Putamen (tissue), 1 donor: ENCODE measurements at places on chromosomes 2 and 18.
A peak's percentile ranks its signal among the peaks of the same experiment; 100 is the strongest.

DNA sequence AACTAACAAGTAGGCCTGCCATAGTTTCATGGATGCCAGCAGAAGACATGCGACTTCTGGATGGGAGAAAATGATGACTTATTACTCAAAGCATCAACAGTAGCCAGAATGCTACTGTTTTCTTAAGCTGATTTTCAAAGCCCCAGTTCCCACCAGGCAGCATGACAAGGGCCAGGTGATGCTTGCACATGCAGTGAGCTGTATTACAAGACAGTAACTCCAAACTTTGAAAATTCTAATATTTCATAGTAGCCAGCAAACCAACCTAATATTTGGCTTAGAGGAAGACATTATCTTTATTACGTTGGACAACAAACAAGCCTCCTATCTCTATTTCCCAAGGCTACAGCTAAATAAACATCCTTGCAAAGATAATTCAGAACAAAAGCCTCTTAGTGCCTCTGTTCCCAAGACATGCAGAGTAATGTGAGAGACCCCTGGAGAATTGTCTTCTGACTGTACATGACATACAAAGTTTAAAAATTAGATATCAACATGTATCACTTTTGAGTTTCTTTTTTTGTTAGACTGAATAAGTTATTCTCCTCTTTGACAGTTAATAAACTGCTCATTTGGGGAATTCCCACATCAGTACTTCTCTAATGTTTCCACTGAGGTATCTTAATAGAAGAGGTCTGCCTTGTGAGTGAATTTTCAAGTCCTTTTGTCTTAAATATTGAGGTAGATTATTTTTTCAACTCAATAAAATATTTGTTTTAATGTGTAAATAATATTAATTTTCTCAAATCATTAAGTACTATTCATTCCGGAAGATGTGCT is 367.6 kb upstream of the CWC22 start:
- no peak for DNase-seq

DNA sequence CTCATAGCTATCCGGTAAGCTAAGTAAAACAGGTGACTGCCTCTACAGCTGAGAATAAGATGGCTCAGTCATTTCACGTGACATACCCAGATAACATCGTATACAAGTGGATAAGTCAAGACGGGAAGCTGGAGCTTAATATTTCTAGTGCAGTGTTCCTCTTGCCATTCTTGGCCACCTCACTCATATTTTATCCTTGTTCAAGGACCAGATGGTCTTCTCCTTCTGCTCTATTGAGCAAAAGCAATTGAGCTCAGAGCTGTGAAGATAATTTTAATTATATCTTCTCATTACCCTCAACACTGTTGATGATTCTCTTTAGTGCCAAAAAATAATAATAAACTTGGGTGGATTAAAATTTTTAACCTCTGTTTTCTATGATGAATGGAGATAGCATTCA is 201.1 kb downstream of the DCC start:
- DNase-seq: no peak

GRCh38 chr18:71036783-71037182 is 747.9 kb downstream of the SOCS6 start:
- no peak for DNase-seq

DNA sequence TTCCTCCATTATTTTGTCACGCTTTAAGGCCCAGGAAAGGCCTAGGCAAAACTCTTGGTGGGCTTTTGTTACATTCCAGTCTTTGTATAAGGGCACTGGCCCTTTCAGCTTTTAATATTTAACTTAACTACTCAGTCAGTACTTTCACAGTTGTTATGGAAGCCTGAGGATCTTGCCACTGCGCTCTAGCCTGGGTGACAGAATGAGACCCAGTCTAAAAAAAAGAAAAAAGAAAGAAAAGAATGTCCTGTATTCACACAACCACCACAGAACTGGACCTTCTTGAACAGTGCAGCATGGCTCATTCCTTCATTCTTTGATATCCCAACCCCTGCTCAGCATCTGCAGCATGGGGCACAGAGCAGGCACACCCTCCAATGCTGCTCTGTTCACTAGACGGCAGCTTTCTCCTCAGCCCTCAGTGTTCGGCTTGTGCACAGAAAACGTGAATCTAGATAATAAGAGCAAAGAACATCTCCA is 93.4 kb upstream of the MSH2 start:
- no peak for DNase-seq

GRCh38 chr2:79000008-79000576 is 25.4 kb upstream of the REG3G start:
- DNase-seq: no peak

DNA sequence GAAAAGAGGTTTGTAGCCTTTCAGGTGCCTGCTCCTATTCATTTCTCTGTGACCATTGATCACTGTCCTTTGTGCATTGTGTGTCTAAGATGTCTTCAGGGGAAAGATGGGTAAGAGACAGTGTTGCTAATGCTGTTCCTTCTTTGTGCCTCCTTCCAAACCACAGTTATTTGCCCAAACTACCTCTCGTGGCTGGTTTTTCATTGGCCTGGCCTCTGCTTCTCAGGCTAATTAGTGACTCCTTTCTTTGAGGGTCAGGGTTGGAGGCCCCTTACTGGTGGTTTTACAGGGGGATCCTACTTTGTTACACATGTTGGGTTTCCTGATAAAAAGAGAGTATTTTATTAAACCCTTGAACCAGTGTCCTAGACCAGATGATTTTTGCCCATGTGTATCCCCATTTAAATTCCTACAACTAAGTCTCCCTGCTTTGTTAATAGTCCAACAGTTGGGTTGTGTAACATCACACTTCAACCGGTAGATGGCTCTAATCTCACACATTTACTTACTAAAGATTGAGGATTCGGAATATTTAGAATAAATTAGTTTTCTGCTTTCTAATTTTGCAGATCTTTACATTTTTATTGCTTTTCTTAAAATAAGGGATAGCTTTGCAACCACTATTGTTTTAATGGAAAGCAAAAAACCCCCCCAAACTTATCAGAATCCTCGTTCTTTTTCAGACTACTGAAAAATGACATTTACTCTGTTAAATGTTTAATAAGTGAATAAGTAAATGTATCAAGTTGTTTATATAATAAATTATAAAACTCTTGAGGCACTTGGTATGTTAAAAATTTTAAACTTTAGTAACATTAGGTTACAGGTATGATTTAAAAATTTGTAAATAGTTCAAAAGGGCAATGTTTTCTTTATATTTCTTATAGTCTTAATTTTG is 2.4 kb downstream of the MARS2 start:
- peak; percentile 58 for DNase-seq

DNA sequence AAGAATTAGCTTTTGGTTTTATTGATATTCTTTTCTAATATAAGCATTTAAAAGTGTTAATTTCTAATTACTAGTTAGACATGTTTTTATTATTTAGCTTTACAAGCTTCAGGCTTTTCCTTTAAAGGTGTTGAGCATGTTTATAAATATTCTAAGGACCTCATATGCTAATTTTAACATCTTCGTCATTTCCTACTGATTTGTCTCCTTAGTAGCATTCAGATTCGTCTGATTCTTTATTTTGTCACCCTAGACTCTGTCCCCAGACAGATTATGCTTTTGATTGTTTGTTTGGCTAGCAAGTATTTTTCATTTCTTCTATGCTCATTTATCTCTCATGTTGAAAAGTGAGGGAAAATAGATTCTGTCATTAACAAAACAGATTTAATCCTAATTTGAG is 51.7 kb downstream of the EIF5B start:
- DNase-seq: no peak

GRCh38 chr2:6580982-6581381 is 284.7 kb downstream of the CMPK2 start:
- no peak for DNase-seq

DNA sequence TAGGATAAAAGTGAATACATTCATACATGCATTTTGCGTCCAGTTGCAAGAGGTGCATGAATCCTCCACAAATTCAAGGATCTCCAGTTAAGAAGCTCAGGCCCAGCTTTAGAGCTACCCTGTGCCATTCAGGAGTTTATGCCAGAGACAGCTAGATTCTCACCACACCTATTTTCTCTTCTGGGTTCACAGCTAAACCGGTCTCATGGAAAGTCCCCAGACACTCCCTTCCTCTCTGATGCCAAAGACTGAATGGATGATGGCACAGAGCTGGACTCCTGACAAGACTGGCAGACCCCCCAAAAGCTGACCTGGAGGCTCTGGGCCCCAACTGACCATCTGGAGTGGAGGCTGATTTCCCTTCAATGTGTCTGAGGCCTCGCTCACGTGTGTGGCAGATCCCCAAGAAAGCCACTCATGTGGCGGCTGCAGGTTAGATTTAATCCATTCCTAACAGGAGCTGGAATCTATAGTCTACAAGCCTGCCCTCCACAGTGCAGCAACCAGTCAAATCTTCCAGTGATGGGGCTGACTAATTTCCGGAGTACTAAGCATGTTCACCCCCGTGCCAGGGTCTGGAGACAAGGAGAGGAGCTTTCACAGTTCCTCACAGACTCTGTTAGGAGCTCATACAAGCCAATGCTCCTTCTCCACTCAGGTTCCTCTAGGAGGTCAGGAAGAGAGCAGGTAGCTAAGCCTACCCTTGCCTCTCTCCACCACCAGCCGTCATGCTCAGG is 257.1 kb downstream of the BCL11A start:
- DNase-seq: no peak

DNA sequence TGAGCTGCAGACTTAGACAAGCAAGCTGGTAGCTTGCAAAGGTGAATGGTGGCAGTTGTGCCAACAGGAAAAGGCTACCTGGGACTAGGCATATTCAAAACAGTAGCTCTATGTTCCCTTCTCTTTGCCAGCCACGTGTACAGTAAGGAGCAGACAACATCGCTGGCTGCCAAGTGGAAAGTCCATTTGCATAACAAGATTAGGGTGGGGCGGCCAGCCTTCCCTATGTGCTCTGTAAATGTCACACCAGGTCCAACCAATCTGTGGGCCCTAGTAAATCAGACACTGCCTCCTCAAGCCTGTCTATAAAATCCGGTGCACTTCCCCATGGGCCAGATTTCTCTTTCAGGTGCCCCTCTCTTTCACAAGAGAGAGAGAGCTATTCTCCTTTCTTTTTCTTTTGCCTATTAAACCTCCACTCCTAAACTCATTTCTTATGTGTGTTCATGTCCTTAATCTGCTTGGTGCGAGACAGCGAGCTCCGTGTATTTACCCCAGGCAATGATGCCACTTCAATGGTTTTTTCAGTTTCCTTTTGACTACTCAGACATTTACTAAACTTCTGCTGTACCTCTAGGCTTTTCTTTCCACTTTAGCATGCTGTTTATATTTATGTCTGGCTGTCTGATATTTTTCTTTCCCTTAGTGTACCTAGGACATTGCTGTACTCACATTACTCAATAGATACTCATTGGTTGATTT is 297.4 kb upstream of the GCFC2 start:
- DNase-seq: no peak

GRCh38 chr2:16615687-16616615 is 49.7 kb downstream of the CYRIA start:
- DNase-seq: peak; percentile 87

DNA sequence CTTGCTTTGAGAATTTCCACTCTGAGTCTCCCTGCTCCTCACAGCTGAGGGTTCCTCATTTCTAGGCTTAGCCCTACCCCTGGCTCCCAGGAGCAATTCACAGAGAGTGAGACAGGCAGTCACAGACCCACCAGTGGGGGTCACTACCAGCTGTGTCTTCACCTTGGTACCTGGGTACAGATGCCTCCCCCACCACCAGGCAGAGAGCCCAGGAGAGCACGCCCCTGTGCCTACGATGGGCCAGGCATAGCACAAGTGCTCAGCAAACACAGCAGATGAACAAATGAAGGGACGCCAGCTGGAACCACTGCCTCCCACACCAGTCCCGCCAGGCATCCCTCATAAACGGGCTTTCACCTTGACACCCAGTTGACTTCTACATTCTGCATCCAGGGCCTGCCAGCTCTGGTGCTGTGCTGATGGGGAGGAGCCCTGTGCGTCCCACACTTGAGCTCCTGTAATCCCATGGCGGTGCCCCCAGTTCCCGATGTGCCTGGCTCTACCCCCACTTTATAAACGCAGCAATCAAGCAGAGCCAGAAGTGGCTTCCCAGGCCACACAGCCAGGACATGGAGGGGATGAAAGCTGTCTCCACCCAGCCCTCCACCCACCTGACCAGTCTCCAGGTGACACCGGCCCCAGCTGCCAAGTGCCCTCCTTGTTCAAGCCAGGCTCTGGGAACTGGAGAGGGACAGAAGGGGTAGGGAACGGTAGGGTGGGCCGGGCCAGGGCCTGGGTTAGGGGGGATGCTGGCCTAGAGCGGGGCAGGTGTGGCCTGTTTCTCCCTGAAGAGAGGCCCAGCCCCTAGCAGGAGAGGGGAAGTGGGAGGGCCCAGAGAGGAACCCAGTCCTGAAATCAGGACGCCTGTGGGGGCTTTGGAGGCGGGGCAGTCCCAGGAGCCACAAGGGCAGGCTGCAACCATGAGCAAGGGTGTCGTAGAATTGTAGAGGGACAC is 42.5 kb downstream of the SCTR start:
- DNase-seq: no peak

DNA sequence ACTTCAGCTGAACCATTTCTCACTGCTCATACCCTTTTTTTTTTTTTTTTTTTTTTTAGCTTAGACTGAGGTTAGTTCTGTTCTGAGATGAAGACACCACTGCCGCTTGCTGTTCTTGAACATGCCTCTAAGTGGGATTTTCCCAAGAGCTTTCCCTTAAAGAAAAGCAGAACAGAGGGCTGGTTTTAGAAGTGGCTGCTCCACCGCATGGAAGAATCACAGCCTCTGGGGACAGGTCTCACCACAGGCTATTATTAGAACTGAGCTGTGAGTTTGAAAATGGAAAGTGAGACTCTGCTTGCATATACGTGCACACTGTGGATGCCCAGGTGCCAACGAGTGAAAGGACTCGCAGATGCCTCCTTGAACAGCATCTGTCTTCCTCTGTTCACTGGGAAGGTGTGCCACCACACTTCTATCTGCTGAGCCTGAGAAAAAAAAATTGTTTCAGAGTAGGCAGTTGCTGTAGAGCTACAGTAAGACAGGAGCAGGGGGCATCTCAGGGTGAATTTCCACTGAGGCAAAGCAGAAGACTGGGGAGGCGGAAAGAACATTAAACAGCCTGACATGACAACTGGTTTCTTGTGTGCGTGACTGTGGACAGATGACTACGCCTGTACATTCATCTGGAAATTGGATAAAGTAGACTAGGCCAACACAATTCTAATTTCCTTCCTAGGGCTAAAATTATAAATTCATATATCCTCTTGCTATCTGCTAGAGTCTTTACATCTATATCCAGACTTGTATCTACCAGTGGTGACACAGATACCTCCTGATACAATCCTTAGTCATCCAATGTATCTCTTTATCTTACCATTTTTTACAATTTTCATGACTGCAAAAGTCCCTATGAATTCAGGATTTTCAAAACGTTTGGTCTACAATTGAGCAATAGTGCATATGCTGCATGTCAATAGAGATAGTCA is 1045.7 kb upstream of the CELF4 start:
- no peak for DNase-seq
